ENCODE measurements at places on chromosomes 2 and 18. TPM values are rescaled to one million over a fixed set of nuclear protein-coding genes. Genes with fewer than 3 reads are reported as not detected.

GRCh38 chr2:207514451-207514850, 15.3 kb upstream of the CREB1 start:
- no peak for DNase-seq

DNA sequence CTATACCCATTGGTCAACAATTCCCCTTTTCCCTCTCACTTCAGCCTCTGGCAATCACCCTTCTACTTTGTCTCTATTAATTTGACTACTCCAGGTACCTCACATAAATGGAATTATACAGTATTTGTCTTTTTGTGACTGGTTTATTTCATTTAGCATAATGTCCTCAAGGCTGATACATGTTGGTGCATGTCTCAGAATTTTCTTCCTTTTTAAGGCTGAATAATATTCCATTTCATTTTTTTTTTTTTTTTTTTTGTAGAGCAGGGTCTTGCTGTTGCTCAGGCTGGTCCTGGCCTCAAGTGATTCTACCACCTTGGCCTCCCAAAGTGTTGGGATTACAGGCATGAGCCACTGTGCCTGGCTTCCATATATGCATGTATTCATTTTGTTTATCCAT, 1.9 kb downstream of the FKBP7 start:
- no peak for DNase-seq

DNA sequence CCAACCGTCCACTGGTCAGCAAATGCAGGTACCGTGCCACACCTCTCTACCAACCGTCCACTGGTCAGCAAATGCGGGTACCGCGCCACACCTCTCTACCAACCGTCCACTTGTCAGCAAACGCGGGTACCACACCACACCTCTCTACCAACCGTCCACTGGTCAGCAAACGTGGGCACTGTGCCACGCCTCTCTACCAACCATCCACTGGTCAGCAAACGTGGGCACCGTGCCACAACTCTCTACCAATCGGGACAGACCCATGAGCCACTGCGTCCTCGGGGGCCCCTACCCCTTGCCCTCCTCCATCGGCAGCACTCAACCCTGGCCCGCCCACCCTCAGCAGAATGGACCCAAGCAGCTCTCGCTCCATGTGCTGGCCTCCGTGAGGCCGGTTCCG, 226.4 kb upstream of the SALL3 start:
- DNase-seq: no peak

The LRRTM1 gene
- 27.4 TPM for polyA plus RNA-seq

The CFAP210 gene
- 1.6 TPM for polyA plus RNA-seq

DNA sequence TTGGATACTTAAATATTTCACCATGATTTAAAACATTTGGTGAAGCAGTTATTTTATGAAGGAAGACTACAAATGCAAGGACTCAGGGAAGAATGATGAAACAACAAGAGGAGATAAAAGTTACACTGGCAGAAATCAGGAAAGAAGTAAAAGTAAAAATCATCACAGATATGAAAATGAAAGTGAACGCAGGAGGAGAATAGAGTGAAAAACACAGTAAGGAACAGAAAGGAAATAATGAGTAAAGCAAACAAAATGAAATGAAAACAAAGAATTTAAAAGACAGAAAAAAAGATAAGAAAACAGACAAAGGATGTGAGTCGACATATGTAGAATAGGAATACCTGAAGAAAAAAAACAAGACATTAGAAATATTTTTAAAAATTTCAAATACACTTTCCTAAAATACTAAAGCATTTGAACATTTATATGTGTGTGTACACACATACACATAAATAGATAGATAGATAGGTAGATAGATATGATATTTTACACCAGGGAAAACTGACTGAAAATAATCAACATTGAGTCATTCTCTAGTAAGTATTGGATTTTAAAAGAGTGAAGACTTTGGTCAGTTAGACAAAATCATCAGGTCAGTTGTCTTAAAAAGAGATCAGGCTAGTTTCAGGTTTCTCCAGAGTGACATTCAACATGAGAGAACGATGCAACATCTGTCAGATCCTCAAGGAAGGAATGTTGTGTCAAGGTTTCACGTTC, 12.1 kb upstream of the KDSR start:
- no peak for DNase-seq

- DNase-seq: no peak
Measured at GRCh38 chr2:222451224-222451674, 26.9 kb downstream of the SGPP2 start.

The FBLN7 gene
- 15.6 TPM for polyA plus RNA-seq

GRCh38 chr18:59696311-59697235, 650 bp downstream of the CCBE1 start:
- DNase-seq: no peak

DNA sequence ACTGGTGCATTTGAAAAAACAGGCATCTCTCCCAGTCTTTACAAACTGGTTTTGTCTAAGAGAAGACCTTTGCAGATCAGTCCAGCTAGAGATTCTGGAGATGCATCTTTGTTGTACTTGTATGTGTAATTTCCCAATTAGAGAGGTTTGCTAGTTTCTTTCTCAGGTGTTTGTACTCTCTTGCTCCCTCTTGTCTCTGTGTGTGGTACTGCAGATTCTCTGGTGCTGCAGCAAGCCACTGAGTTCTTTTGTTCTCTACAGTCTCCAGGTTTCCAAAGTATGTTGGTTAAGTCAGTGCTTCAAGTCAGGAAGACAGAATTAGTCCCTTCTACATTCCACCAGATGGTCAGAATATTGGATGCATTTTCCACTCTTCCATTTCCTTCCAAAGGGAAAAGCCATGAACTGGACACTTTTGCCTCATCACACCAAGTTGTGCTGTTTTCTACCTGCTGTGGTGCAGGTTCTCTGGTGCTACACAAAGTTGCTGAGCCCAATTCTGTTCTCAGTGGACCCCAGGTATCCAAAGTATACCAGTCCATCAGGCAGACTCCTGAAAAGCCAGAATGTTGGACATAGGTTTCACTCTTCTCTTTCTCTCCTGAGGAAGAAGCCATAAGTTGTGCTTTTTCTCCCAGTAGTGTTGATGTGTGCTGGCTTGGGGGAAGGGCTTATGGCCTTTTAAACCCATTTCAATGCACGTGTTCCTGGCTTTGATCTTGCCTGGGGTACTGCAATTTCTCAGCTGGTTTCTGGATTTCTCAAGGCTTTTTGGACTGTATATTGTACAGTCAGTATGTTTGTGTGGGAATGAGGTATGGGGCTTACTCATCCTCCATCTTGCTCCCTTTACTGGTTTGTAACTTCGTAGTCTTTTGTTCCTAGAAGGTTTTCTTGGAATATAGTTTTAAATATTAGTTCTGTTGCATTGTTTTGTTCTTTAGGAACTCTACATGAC, 29.8 kb downstream of the EPC2 start:
- DNase-seq: no peak

DNA sequence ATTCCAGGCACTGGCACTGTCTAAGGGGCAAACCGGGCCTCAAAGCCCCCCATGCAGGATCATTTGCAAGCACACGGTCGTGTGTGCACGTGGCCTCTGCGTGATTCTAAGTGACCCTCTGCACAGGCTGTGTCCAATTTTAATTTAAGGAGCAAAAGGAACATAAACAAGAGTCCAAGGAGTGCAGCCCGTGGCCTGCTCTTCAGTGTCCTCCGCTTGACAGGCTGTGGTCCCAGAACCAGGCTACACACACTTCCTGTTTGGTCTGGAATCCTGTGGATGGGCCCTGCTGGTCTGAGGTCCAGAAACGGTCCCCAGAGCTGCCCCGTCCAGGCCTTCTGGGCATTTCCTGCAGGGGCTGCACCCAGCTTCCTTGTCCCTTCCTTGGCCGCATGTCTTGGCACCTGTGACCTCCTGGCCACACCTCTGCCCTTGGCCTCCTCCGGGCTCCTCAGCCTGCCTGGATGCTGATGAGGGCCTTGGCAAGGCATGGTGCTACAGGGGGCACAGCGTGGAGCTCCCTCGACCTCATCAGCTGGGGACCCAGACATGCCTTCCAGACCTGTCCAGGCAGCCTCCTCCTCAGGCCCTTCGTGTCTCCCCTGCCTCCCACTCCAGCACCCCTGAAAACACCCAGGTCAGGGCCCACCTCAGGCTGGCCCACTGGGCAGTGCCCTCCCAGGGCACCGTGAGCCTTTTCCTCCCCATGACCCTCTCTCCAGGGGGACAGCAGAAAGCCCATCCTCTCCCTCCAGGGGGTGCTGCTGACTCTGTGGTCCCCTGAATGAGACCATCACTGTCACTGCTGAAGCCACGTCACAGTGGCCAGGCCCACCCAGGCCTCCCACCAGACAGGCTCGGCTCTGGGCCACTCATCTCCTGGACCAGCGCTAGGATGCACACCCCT, 136.4 kb upstream of the GPC1 start:
- DNase-seq: no peak

Measured in left renal cortex interstitium (tissue), 4 donors.